ENCODE measurements at places on chromosomes 7 and 10.

GRCh38 chr7:42380401-42380800, 143.4 kb upstream of the GLI3 start:
- DNase-seq: no peak

DNA sequence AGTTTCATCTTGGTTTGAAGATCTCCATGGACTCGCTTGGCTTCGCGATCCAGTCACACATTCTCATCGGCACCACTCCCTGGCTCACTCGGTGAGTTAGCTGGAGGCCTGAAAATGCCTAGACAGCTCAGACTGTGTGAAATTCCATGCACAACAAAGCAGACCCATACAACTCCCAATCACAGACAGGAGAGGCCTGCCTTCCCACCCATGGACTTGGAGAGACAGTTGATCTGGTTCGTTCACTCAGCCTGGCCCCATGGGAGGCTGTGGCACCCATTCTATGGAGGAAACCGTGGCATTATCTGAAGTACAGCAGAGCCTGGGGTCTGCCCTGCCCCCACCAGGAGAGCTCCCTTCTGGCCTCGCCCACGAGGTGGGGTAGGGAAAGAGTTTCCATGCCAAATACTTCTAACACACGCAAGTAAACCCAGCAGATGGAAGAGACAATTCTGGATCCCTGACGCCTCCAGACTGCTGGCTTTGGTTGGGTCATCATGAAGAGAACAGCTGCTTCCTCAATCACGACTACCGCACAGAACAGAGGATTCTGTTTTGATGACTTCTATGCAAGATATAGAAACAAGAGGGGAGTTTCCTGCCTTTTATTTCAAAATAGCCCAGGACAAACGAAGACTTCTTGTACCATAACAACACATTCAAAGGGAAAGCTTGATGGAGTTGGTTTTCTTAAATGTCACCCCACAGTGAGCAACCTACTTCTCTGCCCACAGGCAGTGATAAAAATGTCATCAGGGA, 15.9 kb downstream of the FAM53B start:
- DNase-seq: peak; percentile 53

GRCh38 chr7:18320422-18320821, 175.1 kb upstream of the HDAC9 start:
- no peak for DNase-seq

GRCh38 chr7:153066711-153067110, 307.2 kb downstream of the ACTR3B start:
- no peak for DNase-seq

GRCh38 chr7:17319164-17320101, 21.0 kb downstream of the AHR start:
- DNase-seq: no peak

DNA sequence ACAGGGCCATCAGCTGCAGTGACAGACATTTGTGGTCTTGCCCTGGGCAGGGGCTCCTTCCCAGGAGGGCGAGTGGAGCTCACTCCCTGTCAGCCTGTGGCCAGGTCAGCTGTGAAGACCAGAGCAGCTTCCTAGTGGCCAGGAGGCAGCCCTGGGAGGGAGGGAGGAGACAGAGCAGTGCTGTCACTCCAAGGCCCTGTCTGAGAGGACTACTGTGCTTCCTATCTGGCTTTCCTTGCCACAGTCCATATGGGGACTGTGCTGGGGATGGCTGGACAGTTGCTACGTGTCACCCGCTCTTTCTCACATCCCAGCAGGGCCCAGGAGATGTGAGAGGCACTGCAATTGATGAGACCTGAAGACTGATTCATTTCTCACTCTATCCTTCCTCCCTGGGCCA, 15.2 kb upstream of the ADCYAP1R1 start:
- DNase-seq: no peak

GRCh38 chr10:133405844-133406527, 12.0 kb downstream of the MTG1 start:
- DNase-seq: no peak

DNA sequence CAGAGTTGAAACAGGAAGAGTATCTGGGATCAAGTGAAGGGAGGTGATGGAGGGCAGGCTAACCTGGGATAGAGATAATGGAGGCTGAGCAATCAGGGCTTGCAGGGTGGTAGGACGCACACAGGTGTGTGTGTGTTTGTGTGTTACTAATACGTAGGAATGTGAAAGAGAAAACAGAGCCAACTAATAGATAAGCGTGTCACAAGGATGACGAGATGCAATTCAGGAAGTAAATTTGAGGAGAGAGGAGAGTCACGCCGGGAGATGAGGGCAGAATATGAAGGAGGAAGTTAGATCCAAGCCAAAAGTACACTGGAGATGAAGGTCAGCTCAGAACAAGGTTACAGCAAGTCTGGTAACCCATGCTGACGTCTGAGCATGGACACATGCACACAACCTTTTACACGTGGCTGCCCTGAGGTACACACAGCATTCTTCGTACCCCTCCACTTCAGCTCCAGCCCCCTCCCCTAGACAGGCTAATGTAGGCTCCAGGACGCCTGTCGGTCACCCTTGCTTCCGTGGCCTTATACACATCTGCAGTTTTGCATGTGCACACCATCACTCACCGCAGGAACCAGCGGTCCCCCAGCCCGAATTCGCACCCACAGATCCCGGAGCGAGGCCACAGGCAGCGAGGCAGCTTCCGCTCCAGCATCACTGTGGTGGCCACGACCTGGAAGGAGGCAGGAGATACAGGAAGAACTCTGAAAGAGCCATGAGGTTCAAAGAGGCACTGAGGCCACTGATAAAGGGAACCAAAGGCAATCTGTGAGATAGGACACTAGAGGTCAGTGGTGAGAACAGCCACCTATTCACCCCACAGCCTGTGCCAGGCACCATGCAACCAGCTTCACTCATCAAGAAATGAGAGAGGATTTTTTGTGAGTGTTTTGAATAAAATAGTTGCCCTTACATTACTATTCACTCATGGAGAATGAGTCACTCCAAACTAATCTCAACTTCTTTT, 23.7 kb upstream of the TRPV6 start:
- peak; percentile 61 for DNase-seq

- no peak for DNase-seq
Measured at GRCh38 chr10:120174491-120174890, 282.0 kb downstream of the SEC23IP start.

DNA sequence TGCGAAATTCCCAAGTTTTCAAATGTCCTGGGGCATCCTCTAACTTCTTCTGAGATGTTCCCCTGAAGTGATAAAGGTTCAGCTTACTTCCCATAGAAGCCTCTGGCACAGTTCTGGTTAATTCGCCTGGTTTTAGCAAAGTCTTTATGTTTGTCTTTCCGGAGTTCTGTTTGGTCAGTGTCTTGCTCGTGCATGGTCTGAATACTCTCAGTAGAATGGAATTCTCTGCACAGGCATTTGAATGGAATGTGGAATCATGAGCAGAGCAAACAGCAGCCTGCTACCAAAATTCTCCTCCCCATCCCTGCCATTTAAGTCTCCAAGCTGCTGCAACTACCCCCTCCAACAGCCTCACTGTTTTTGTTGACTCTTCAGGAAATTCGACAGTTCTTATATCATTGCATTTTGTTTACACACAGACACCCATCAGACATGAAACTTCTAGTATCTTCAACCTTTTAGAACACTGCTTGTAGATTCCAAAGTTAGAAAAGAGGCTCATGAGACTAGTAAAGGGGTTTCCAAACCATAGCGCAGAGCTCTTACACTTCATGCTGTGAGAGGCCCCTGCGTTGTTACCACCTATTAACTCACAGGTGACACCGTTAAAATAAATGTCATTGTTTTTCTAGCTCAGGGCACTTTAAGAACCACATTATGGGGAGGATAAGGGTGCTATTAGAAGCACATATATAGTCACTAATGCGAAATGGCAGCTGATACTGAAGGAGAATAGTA, 129.7 kb downstream of the PLCE1 start:
- no peak for DNase-seq

- DNase-seq: no peak
Measured at GRCh38 chr10:13036841-13037240, 35.3 kb upstream of the CCDC3 start.

GRCh38 chr7:28330384-28331070, 81.8 kb upstream of the CREB5 start:
- peak; percentile 11 for DNase-seq
